ENCODE measurements at places on chromosomes 2 and 18. TPM values are rescaled to one million over a fixed set of nuclear protein-coding genes. Genes with fewer than 3 reads are reported as not detected.

ASB18 gene
- polyA plus RNA-seq = not detected

DNA sequence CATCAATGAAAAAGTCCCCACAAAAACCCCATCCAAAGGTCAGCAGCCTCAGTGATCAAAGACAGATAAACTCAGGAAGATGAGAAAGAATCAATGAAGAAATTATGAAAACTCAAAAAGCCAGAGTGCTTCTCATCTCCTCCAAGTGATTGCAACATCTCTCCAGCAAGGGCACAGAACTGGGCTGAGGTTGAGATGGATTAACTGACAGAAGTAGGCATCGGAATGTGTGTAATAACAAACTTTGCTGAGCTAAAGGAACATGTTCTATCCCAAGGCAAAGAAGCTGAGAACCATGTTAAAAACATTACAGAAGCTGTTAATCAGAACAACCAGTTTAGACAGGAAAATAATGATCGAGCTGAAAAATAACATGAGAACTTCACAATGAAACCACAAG, 442.8 kb upstream of the SYT4 start:
- DNase-seq = no peak

MROH2A gene
- 0.07 TPM for polyA plus RNA-seq

GRCh38 chr2:214995926-214996670, 142.3 kb downstream of the ABCA12 start:
- no peak for DNase-seq

SEMA4F gene
- polyA plus RNA-seq = 10.3 TPM

DNA sequence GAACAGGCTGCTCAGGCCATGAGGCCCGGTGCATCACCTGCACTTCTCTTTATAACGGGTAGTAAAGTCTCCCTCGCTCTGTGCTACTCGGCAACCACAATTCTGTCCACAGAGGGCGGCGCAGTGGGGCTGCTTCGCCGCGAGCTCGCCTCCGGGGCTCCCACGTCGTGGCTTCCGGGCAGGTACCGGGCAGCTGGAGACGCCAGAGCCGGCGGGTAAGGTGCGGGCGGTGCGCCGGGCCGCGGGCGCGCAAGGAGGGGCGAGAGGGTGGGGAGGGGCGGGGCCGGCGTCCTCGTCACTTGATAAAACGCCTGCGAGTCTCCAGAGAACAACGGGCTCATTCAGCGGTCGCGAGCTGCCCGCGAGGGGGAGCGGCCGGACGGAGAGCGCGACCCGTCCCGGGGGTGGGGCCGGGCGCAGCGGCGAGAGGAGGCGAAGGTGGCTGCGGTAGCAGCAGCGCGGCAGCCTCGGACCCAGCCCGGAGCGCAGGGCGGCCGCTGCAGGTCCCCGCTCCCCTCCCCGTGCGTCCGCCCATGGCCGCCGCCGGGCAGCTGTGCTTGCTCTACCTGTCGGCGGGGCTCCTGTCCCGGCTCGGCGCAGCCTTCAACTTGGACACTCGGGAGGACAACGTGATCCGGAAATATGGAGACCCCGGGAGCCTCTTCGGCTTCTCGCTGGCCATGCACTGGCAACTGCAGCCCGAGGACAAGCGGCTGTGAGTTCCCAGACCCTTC, at the start of gene ITGA6:
Gene ITGA6 (plus strand): TSS at position 331 of the 734 bp plus-strand sequence.
- DNase-seq = peak; percentile 89

DNA sequence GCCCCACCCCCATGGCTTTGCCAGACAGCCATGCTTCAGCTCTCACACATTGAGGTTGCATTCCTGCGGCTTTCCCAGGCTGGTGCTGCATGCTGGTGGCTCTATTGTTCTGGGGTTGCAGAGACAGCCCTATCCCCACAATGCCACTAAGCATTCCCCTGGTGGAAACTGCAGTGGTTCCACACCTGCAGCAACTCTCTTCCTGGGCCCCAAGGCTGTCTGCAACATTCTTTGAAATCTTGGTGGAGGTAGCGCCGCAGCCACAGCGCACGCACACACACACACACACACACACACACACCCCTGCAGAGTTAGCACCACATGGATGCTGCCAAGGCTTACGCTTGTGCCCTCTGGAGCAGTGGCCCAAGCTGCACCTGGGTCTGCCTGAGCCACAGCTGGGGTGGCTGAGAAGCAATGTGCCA, 21.4 kb downstream of the SFXN5 start:
- no peak for DNase-seq

UPP2 gene
- polyA plus RNA-seq = 0.28 TPM

TMBIM1 gene
- 127 TPM for polyA plus RNA-seq

All from HepG2 (cell line).